ENCODE measurements at places on chromosomes 7 and 10.
A peak's percentile ranks its signal among the peaks of the same experiment; 100 is the strongest.

DNA sequence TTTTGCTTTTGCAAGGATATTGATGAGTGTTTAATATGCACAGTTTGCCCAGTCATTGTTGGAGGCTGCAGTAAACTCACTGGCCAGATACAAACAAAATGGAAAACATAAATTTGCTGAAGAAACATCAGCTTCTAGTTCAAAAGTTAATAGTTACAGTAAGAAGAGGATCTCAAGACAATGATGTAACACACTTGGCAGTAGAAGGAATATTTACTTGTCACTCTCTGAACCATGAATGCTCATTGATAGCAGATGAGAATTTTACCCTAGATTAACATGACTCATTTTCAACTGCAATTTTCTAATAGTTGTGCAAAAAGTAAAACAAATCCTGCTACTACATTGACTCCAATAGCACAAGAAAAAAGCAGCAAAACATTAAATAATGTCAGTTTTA lies 47.7 kb downstream of the VWC2 start:
- DNase-seq = no peak
- no peaks in the 10 kb centered on the region for H3K27me3 ChIP-seq
- no peak overlapping the region for H3K4me3 ChIP-seq
- no peak overlapping the region for H3K27ac ChIP-seq
- no peaks in the 10 kb centered on the region for H3K36me3 ChIP-seq
- H3K4me1 ChIP-seq = no peaks in the 10 kb centered on the region

GRCh38 chr7:127404286-127405072 lies 12.0 kb upstream of the ZNF800 start:
- no peaks in the 10 kb centered on the region for H3K4me1 ChIP-seq
- H3K36me3 ChIP-seq = no peaks in the 10 kb centered on the region
- no peak for DNase-seq
- H3K27ac ChIP-seq = no peak overlapping the region
- H3K27me3 ChIP-seq = no peaks in the 10 kb centered on the region
- no peak overlapping the region for H3K4me3 ChIP-seq

DNA sequence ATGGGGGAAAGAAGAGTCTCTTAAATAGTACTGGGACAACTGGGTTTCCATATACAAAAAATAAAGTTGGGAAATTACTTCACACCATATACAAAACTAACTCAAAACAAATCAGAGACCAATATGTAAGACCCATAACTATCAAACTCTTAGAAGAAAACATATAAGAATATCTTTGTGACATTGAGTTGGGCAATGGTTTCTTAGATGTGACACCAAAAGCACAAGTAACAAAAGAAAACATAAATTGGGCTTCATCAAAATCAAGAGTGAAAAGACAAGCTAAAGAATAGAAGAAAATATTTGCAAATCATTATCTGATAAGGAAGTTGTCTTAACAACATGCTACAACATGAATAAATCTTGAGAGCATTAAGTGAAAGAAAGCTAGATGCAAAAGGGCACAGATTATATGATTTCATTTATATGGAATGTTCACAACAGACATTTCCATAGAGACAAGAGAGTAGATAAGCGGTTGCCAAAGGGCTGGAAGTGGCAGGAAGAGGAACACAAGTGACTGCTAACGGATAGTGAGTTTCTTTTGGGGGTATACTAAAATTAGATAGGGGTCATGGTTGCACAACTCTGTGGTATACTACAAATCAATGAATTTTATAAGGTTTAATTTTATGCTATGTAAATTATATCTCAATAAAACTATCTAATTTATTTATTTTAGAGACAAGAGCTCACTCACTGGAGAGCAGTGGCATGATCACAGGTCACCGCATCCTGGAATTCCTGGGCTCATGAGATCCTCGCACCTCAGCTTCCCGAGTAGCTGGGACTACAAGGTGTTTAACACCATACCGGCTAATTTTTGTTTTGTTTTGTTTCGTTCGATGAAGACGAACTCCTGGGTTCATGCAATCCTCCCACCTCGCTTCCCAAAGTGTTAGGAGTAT lies 35.4 kb downstream of the JMJD1C start:
- H3K27ac ChIP-seq = no peak overlapping the region
- no peaks in the 10 kb centered on the region for H3K36me3 ChIP-seq
- H3K27me3 ChIP-seq = no peaks in the 10 kb centered on the region
- H3K4me3 ChIP-seq = no peak overlapping the region
- DNase-seq = no peak
- H3K4me1 ChIP-seq = no peaks in the 10 kb centered on the region

DNA sequence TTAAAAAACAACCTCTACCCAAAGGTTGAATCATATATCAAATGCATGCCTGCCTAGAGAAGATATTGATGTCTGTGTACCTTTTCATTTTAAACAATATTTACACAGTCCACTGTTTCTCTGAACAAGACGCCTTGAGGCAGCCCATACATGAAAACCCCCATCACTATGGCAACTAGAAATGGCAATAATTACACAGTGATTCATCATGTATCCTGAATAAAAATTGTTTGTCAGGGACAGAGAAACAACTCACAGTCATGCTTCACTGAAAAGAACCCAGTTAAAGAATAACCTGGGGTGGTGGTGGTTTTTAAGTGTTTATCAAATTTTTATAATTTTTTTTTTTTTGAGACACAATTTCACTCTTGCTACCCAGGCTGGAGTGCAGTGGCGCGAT lies 19.7 kb downstream of the DNAJC12 start:
- H3K36me3 ChIP-seq = no peaks in the 10 kb centered on the region
- H3K27ac ChIP-seq = no peak overlapping the region
- no peaks in the 10 kb centered on the region for H3K4me1 ChIP-seq
- no peak overlapping the region for H3K4me3 ChIP-seq

GRCh38 chr10:33336582-33337325 lies 2.3 kb upstream of the NRP1 start:
- DNase-seq = no peak
- H3K4me3 ChIP-seq = peak overlapping the region; percentile 24
- H3K36me3 ChIP-seq = no peaks in the 10 kb centered on the region
- H3K27me3 ChIP-seq = peaks cover 78% of the 10 kb centered on the region
- peak overlapping the region; percentile 60 for H3K27ac ChIP-seq
- H3K4me1 ChIP-seq = peaks cover 16% of the 10 kb centered on the region

- H3K4me1 ChIP-seq = no peaks in the 10 kb centered on the region
- no peak overlapping the region for H3K27ac ChIP-seq
- no peaks in the 10 kb centered on the region for H3K36me3 ChIP-seq
- H3K27me3 ChIP-seq = no peaks in the 10 kb centered on the region
Measured at GRCh38 chr7:107111196-107111595, 57.6 kb upstream of the HBP1 start.

DNA sequence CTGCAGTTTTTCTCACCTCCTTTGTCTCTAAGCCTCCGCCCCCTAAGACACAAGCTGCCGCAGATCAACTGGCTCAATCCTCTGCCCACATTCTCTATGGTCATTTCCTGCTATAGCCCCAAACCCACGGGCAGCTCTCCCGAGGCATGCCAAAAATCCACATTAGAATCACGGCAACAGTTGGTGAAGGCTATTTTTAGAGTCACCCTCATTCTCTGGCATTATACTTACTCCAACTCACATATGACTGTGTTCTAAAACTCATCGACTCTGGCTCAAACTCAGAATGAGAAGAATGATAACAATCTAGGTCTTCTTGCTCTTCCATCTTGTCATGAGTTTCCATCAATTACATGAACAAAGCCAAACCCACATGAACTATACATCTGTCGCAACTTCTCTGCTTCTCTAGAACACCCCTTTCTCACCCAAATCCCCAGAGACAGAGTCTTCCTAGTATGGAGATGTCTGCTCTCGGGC lies 10.9 kb upstream of the KIAA1549 start:
- no peak overlapping the region for H3K27ac ChIP-seq
- no peaks in the 10 kb centered on the region for H3K4me1 ChIP-seq
- no peaks in the 10 kb centered on the region for H3K27me3 ChIP-seq

- H3K27ac ChIP-seq = no peak overlapping the region
- no peak for DNase-seq
- no peaks in the 10 kb centered on the region for H3K36me3 ChIP-seq
- H3K4me1 ChIP-seq = no peaks in the 10 kb centered on the region
- no peaks in the 10 kb centered on the region for H3K27me3 ChIP-seq
Measured at GRCh38 chr7:133364959-133365690, 112.2 kb downstream of the EXOC4 start.

DNA sequence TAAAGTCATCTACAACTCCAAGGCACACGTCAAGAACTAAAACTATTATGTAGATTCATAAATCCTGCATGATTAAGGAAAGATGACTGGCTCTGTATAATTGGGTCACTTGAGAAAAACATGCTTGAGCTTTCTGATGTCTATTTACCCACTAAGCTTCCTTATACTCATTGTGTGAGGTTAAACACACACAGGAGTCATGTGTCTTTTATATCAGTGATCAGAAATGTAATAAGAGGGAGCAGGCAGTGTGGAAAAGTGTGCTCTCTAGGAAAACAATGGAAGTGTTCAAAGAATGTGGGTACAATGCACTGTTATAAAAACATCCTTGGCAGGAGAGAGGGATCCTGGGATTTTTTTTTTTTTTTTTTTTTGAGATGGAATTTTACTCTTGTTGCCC lies 108.6 kb upstream of the ARID5B start:
- H3K27ac ChIP-seq = no peak overlapping the region
- H3K4me3 ChIP-seq = no peak overlapping the region
- no peaks in the 10 kb centered on the region for H3K4me1 ChIP-seq
- DNase-seq = no peak

DNA sequence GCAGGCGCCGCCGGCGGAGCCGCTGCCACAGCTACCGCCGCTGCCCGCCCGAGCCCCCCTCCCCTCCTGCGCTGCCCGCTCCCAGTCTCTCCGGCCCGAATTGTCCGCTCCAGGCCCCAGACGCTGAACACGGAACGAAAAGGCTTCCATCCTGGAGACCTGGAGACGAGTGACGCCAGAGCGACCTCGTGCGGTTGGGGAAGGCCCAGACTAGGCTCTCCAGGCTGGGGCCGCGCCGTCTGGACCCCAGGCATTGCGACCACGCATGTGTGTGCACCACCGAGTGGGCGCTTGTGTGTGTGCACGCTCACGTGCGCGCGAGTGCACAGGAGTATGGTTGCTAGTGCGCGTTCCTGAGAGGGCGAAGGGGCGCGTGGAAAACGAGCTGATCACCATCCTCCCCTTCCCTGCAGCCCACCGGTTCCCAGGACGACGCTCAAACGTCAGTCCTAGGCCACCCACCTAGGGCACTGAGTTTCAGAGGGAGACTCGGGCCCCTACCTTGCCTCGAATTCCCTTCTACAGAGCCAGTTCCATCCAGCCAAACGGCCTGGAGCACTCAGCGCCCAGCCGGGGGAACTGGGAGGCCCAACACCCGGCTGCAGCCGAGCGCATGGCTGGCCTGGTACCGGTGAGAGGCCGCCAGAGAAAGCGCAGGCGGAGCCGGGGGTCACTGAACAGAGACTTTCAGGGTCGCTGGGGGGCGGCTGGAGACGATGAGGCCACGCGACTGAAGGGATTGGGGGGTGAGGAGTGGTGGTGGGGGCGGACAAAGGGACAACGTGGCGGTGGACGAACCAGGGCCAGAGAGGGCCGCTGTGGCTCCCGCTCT lies 11.6 kb downstream of the LBX1 start:
- no peak overlapping the region for H3K27ac ChIP-seq
- DNase-seq = no peak
- peaks cover 100% of the 10 kb centered on the region for H3K27me3 ChIP-seq
- H3K4me1 ChIP-seq = no peaks in the 10 kb centered on the region
- H3K36me3 ChIP-seq = no peaks in the 10 kb centered on the region

GRCh38 chr10:122044045-122044661 lies 55.2 kb downstream of the TACC2 start:
- no peak overlapping the region for H3K27ac ChIP-seq
- peaks cover 4% of the 10 kb centered on the region for H3K4me1 ChIP-seq
- no peak overlapping the region for H3K4me3 ChIP-seq
- no peak for DNase-seq

- H3K36me3 ChIP-seq = no peaks in the 10 kb centered on the region
- peak overlapping the region; percentile 27 for H3K27ac ChIP-seq
- no peak overlapping the region for H3K4me3 ChIP-seq
- peaks cover 6% of the 10 kb centered on the region for H3K27me3 ChIP-seq
Measured at GRCh38 chr10:69685802-69686585, 55.9 kb downstream of the FAM241B start.

DNA sequence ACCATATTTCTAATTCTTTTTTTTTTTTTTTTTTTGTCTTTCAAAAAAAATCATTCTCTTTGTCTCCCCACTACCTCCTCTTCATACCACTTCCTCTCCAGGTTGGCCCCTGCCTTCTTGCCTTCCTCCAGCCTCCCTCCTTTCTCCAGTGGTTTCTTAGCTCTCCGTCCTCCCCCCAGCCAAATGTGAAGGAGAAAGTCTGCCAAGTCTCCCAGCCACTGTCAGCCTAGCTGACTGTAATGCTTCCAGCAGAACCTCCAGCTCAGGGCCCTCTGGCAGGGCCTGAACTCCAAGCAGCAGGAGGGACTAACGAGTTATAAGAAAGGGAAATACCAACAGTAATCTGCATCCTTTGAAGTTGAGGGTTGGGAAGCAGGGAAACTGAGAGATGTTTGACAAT lies 35.5 kb upstream of the BICC1 start:
- no peaks in the 10 kb centered on the region for H3K27me3 ChIP-seq
- H3K27ac ChIP-seq = no peak overlapping the region
- no peak overlapping the region for H3K4me3 ChIP-seq
- no peaks in the 10 kb centered on the region for H3K4me1 ChIP-seq
- H3K36me3 ChIP-seq = no peaks in the 10 kb centered on the region
- DNase-seq = no peak

- H3K27ac ChIP-seq = no peak overlapping the region
- H3K27me3 ChIP-seq = no peaks in the 10 kb centered on the region
- no peak overlapping the region for H3K4me3 ChIP-seq
- H3K4me1 ChIP-seq = no peaks in the 10 kb centered on the region
- peak; percentile 26 for DNase-seq
- peaks cover 2% of the 10 kb centered on the region for H3K36me3 ChIP-seq
Measured at GRCh38 chr10:125868372-125868975, 12.6 kb downstream of the DHX32 start.

- H3K4me3 ChIP-seq = no peak overlapping the region
- no peaks in the 10 kb centered on the region for H3K27me3 ChIP-seq
- H3K4me1 ChIP-seq = no peaks in the 10 kb centered on the region
- no peak for DNase-seq
- no peak overlapping the region for H3K27ac ChIP-seq
Measured at GRCh38 chr10:79264942-79265341, 82.3 kb upstream of the PPIF start.

GRCh38 chr10:47346581-47347302 lies 1.4 kb upstream of the RBP3 start:
- no peaks in the 10 kb centered on the region for H3K27me3 ChIP-seq
- no peaks in the 10 kb centered on the region for H3K36me3 ChIP-seq
- no peak overlapping the region for H3K27ac ChIP-seq
- no peak for DNase-seq
- H3K4me1 ChIP-seq = no peaks in the 10 kb centered on the region

- H3K4me1 ChIP-seq = no peaks in the 10 kb centered on the region
- no peak for DNase-seq
- no peak overlapping the region for H3K27ac ChIP-seq
Measured at GRCh38 chr7:15802425-15802824, 115.9 kb upstream of the MEOX2 start.

GRCh38 chr7:148042935-148043631 lies 547.5 kb upstream of the C7orf33 start:
- H3K27me3 ChIP-seq = no peaks in the 10 kb centered on the region
- no peak for DNase-seq
- H3K27ac ChIP-seq = no peak overlapping the region
- no peaks in the 10 kb centered on the region for H3K4me1 ChIP-seq
- no peak overlapping the region for H3K4me3 ChIP-seq

- no peaks in the 10 kb centered on the region for H3K27me3 ChIP-seq
- no peaks in the 10 kb centered on the region for H3K4me1 ChIP-seq
- H3K27ac ChIP-seq = no peak overlapping the region
- DNase-seq = no peak
Measured at GRCh38 chr7:139674341-139674740, 103.5 kb downstream of the HIPK2 start.

GRCh38 chr10:48748573-48748972 lies 63.9 kb downstream of the WDFY4 start:
- no peak for DNase-seq
- no peaks in the 10 kb centered on the region for H3K36me3 ChIP-seq
- H3K4me1 ChIP-seq = no peaks in the 10 kb centered on the region
- H3K4me3 ChIP-seq = no peak overlapping the region
- no peak overlapping the region for H3K27ac ChIP-seq
- H3K27me3 ChIP-seq = no peaks in the 10 kb centered on the region

Data from thymus (tissue), 14 donors.